ENCODE measurements at places on chromosomes 11 and 22.

DNA sequence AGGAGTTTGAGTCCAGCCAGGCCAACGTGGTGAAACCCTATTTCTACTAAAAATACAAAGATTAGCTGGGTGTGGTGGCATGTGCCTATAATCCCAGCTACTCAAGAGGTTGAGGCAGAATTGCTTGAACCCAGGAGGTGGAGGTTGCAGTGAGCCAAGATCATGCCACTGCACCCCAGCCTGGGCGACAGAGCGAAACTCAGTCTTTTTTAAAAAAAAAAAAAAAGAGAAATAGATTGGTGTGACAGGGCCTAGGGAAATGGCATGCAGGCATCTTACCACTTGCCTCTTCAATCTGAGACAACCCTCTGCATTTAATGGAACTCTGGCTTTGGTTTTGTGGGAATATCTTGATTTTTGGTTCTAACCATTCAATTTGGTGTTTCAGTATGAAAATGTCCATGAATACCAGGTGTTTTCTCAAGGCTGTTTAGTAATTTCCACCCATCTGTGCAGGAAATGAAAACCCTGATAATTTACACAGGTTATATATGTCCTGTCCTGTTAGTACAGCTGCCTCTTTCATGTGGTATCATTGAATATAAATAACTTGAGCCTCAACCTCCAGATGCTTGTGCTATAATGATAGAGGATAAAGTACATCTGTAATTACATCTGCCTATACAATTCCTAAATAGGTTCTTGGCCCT lies 8.4 kb downstream of the XBP1 start:
- no peak for DNase-seq

GRCh38 chr11:129375751-129376657 lies at the start of gene BARX2:
Gene BARX2, plus strand, starts transcription at chr11:129375848. Its CDS starts 188 bp downstream, at chr11:129376036.
- no peak for DNase-seq

DNA sequence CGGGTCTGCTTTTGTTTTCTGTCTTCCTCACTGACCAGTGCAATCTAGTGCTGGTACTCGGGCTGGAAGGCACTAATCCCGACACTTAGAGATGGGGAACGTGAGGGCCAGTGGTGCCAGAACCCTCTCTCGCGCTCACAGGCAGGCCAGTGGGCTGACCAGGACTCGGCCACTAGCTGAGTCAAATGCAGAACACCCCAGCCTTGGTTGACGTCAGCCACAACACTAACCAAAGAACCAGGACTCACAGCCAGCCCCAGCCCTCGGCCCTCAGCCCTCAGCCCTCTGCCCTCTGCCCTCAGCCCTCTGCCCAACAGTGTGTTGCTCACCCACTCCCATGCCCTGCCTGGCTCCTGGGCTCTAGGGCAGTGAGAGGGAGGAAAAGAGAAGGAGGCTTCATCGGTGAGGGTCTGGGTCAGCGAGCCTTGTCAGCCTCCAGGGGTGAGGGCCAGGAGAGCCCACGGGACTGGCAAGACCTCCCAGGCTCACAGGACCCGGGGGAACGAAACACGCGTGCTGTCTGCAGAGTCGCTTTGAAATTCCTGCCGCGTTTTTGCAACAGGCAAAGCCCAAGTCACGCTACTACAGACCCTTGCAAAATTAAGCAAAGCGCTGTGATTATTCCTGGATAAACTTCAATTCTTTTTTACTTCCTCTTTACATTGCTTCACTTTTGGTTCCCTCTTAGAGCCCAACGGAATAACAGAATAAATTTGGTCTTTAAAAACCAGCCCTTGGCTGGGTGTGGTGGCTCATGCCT lies 27.5 kb downstream of the KIAA0930 start:
- no peak for DNase-seq

DNA sequence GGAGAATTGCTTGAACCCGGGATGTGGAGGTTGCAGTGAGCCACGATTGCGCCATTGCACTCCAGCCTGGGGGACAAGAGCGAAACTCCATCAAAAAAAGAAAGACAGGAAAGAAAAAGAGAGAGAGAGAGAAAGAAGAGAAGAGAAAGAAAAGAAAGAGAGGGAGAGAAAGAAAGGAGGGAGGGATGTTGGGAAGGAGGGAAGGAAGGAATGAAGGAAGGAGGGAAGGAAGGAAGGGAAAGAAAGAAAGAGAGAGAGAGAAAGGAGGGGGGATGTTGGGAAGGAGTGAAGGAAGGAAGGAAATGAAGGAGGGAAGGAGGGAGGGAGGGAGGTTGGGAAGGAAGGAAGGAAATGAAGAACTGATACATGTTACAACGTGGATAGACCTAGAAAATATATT lies 12.3 kb upstream of the SPINDOC start:
- no peak for DNase-seq

DNA sequence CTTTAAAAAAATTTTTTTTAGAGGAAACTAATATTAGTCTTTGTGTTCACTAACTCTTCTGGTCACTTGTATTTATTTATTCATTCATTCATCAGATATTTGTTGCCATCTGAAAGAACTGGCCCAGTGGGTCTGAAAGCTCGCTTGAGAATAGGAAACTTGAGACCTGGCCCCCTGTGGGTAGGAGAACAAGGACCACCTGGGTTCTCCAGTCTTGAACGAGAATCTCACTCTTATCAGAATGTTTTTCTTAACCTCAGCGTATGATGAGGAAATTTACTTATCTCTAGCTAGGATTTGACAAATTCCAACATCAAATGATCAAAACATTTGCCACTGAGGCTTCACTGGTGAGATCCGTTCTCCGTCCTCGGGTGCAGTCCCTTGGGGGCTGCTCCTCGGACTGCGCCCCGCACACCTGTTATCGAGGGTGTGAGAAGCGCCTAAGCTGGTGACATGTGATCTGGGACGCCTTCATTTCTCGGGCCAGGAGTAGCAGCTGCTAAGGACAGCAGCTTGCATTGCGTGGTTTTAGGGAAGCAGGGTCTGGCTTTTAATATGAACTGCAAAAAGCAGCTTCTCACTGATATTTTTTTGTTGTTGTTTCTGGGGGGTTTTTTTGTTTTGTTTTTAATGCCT lies 6.3 kb downstream of the C22orf31 start:
- DNase-seq, result no peak

DNA sequence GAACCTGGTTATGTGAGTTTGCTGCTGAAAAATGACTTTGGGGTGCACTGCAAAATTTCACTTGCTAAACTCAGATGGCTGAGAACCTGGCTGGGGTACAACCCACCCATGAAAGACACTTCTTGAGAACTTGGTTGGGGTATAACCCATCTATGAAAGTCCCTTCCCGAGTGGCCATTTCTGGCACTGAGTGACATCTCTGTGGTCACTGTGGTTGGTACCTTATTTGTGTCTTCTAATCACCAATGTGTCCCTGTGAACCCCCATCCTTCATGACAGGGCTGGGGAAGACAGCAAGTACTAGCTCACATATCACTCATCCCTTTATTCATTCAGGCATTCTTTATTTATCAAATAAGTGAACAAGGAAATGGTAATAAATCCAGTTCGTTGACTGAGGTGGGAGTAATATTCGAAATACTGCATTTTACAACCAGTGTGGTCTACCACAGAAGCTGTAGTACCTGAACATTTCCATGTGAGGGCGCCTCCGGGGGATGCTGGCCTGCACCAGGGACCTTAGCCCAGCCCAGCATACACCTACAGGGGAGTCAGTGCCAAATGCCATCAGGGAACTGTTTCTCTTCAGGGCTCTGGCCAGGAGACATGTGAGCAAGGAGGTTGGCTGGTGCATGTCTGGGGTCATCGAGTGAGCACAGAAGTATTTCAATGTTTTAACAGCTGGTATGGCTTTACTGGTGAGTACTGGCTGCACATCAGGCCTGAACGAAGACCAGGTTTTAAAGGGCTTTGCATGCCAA lies 122.1 kb downstream of the CSNK2A3 start:
- no peak for DNase-seq

GRCh38 chr11:23573429-23573828 lies 713.2 kb upstream of the CCDC179 start:
- DNase-seq, result no peak

- no peak for DNase-seq
Observed at GRCh38 chr11:109109150-109109549, 312.8 kb upstream of the C11orf87 start.

DNA sequence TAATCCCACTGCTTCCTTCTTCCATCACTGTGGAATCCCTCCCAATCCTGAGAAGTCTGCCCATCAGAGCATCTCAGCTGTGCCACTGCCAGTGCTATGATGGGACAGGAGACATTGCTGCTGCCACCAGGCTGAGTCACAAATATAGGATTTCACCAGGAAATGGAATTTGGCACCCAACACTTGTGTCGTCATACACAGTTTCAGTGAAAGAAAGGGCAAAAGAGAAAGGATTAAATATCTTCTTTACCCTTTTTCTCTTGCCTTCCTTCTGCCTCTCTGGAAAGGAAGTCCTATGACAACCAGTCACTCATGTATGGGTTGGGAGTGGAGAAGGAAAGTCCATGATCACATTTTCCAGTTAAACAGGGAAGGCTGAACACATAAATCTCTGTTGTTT lies 133.4 kb downstream of the SPON1 start:
- DNase-seq, result no peak

GRCh38 chr11:61295596-61295926 lies 445 bp upstream of the VWCE start:
- DNase-seq, result no peak

GRCh38 chr11:15668718-15669117 lies 554.0 kb downstream of the INSC start:
- no peak for DNase-seq

DNA sequence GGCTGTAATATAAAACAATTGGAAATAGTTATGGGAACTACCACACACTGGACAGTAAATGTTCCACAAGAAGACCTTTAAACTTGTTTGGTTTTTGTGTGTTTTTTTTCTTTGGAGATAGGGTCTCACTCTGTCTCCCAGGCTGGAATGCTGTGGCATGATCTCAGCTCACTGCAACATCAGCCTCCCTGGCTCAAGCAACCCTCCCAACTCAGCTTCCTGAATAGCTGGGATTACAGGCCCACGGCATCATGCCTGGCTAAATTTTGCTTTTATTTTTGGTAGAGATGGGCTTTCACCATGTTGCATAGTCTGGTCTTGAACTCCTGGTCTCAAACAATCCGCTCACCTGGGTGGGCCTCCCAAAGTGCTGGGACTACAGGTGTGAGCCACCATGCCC lies 121.0 kb downstream of the MPPED2 start:
- no peak for DNase-seq

DNA sequence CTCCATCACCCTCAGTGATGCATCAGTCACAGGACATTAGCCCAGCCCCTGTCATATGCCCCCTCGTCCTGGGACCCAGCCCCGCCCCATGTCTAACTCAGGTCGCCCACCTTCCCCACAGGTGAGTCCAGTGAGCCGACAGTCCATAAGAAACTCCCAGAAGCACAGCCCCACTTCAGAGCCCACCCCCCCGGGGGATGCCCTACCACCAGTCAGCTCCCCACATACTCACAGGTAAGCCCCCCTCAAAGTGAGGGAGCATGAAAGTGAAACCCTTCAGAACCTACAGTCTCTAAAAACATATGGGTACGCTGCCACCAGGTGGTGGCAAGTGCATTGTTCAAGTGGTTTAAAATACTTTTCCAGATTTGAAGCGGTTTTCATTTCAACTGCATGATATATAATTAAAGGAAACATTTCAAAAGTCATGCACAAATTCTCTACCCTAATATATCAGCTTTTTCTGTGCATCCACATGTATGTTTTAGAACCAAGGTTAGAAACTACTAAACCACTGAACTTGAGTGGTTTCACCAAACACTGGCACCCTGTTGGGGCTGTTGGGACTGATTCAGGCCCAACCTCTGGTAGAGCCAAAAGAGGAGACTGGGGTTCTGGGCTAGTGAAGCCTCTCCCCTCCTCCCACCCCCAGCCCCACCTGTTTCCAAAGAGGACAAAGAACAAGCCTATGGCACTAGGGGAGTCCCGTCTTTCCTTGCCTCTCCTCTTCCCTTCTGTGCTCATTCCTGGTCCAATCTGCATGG lies 17.3 kb downstream of the EPS8L2 start:
- peak; percentile 41 for DNase-seq

GRCh38 chr22:34879001-34879400 lies 187.0 kb upstream of the ISX start:
- no peak for DNase-seq

GRCh38 chr11:70886256-70886655 lies 366.1 kb downstream of the SHANK2 start:
- DNase-seq, result no peak

DNA sequence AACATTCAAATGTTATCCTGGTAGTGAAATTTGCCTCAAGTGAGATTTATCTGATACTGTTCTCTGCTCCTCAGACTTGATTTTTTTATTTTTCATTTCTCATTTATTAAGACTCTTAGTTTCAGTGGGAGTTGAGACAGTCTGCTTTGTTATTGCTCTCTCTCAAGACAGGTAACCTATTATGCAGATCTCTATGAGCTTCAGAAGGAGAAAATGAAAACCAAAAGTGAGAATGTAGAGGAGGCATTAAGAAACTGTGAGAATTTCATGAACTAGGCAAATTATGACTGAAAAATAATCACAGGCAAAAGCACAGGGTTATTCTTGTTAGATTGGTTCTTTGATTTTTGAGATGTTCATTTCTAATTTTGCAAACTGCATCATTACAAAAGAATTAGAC lies 290.0 kb upstream of the CHORDC1 start:
- no peak for DNase-seq

DNA sequence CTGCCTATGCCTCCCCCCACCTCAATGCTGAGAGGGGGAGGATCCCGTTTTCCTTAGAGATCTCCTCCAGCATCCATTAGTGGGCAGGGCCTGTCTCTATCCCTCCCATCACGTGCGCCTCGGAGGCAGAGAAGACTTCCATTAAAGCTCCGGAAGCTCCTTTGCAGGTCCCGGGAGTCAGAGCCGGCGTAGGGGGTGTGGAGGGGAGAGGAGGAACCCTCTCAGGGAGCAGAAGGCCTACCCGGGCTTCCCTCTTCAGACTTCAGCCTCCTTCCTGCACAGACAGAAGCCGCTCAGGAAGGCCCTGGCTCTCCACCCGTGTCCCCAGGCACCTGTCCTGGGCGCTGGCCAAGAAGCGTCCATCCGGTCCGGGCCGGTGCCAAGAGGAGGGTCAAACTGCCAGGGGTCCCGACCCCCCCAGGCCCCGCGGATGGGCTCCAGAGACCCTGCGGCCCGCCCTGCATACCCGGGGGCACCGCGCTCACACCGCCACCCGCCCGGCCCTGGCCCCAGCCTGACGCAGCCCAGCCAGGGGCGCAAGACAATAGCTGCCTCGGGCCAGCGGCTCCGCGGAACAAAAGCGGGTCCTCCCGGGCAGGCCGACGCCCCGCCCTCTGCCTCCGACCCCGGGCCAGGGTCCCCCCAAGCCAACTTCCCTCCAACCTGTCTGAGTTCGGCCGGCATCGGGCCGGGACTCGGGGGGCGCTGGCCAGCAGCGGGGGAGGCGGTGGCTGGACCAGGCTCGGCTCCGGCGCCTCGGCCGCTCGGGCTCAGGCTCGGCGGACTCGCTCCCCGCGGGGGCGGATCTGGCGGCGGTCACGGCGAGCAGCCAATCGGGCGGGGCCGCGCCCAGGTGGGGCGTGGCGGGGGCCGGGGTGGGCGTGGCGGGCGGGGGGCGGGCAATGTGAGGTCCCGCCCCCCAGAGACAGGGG lies 29.9 kb downstream of the ARVCF start:
- DNase-seq, result peak; percentile 14

GRCh38 chr22:30922151-30922611 lies 46.4 kb downstream of the MORC2 start:
- DNase-seq, result peak; percentile 78

Measured in stimulated activated CD8-positive, alpha-beta memory T cell treated with anti-CD3 and anti-CD28 coated beads, Interleukin-2, amount 100 ng/mL, for 1 hour (primary cell).